Neuronal stem cell (in vitro differentiated cells): ENCODE measurements at places on chromosomes 3 and 15.

DNA sequence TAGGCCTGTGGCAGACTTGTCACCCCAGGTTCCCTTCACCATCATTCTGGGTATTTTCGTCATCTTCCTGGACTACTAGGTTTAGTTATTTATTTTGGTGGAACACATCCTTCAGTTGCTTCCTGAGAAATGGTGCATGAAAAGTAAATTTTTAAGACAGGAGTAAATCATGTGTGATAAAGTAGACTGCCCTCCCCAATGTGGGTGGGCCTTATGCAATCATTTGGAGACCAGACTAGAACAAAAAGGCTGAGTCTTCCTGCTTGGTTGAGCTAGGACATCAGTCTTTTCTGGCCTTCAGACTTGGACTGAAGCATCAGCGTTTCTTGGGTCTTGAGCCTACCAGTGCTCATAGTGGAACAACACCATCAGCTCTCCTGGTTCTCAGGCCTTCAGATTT is 50.7 kb upstream of the SLC2A2 start:
- DNase-seq: no peak

- DNase-seq: no peak
Observed at GRCh38 chr3:45646051-45646585, 43.1 kb upstream of the SACM1L start.

DNA sequence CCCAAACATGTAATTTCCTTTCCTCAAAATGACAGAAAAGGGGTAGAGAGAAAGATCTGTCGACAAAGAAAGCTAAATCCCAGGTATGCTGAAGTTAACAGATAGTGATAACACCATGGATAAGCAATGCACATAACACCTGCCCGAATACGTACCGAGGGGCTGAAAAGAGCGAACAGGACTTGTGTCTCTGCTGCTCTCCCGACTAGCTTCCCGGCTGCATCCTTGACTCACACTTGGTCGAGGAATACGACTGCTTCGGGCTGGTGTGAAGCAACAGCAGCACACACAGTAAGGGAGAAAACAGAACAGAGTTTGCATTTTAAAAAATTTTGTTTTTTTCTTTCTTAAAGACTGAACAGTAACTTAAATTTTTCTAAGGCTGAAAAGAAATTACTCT is 136.4 kb downstream of the CLASP2 start:
- no peak for DNase-seq

DNA sequence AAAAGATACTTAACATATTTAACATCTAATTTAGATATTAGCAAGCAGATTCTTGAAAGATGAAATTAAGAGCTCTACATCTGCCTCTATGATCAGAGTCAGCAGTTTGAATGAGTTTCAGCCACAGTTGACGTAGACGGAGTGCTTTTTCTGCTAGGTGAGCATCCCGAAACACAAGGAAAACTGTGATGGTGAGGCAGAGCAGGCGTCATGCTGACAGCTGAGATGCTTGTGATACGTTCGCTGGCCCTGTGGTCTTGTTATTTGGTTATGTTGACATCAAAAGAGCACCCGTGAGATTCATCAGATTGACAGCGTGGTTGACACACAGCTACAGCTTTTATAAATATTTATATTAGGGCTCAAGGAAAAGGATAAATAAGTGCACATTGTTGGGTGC is 19.6 kb upstream of the GOLGA8B start:
- no peak for DNase-seq

GRCh38 chr3:99505200-99505599 is 133.2 kb upstream of the COL8A1 start:
- DNase-seq: no peak

GRCh38 chr15:75606711-75607699 is 18.5 kb downstream of the SNUPN start:
- no peak for DNase-seq

DNA sequence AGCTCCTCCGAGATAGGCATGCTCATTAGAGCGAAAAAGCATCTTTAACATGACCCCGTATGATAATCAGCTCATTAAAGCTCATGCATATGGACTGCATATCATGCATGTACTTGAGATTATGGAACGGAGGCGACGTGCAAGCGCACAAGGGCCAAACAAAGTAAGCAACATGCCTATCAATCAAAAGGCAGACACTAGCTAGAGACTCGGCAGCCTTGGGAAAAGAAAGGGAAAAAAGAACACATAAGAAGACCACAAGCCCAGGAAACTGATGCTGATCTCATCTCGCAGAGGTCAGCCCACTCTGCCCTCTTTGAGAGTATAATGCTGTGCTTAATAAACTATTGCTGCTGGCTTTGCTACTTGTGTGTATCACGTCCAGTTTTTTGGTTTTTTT is 2.6 kb upstream of the ACOX2 start:
- DNase-seq: no peak

GRCh38 chr3:58214484-58215316 is 3.9 kb upstream of the DNASE1L3 start:
- DNase-seq: no peak

DNA sequence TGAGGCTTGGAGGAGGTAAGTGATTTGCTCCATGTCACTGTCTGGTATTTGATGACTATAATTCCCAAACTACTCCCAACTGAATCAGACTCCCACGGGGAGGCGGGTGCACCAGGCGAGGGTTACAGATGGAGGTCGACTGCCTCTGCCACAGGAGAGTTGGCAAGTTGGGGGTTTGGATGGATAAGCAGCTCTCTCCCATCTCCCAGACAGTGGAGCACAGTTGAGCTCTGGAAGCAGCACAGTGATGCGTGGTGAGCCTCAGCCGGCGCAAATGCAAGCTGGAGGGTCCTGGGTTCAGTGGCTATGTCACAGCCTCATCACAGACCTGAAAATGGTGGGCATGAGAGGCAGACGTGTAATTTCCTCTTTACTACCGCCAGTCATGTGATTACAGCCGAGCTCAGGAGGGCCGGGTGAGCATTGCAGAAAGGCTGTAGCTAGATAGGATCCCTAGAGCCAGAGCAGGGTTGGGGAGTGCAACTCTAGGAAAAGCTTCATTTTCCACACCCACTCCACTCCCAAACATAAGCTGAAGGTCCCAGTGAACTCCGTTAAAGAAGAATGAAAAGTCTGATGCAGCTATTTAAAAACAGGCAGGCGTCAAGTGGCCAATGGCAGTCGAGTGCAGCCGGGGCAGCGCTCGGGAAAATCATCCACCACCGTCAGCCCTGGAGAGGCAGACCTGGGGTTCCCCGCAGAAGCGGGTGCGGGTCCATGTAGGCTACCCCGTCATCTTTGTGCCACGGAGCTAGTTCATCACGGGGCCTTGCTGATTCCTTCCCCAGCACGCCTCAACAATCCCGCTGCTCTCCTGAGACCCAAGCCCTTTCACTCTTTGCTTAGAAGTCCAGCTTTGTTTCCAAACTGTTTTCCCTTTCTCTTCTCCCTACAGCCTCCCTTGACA is 33.3 kb upstream of the VPS8 start:
- no peak for DNase-seq

GRCh38 chr3:187497052-187497451 is 128.9 kb downstream of the RTP4 start:
- DNase-seq: no peak

GRCh38 chr15:60563539-60564404 is 84.8 kb upstream of the ICE2 start:
- DNase-seq: no peak

DNA sequence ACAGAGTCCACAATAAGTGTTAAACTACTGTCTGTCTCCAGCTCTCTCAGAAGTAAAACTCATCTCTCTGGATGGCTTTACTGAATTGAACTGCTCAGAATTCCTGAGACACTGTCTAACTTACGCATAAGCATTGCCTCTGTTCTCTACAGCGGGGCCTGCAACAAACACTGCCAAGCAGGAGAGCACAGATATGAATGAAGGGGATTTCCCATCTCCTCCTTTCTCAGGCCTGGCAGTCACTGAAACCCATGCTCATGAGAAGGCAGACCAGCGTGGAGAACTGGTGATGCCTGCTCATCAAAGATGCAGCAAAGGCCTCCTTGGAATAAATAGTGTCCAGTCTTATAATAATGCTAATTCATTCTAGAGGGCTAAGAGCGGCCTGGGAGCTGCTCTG is 10.3 kb downstream of the RASGRP1 start:
- no peak for DNase-seq

- no peak for DNase-seq
Observed at GRCh38 chr15:57505949-57506391, 85.7 kb upstream of the MYZAP start.

- no peak for DNase-seq
Observed at GRCh38 chr3:113204371-113204770, 7.0 kb upstream of the BOC start.

- DNase-seq: no peak
Observed at GRCh38 chr3:186109897-186110803, 1.3 kb upstream of the ETV5 start.

DNA sequence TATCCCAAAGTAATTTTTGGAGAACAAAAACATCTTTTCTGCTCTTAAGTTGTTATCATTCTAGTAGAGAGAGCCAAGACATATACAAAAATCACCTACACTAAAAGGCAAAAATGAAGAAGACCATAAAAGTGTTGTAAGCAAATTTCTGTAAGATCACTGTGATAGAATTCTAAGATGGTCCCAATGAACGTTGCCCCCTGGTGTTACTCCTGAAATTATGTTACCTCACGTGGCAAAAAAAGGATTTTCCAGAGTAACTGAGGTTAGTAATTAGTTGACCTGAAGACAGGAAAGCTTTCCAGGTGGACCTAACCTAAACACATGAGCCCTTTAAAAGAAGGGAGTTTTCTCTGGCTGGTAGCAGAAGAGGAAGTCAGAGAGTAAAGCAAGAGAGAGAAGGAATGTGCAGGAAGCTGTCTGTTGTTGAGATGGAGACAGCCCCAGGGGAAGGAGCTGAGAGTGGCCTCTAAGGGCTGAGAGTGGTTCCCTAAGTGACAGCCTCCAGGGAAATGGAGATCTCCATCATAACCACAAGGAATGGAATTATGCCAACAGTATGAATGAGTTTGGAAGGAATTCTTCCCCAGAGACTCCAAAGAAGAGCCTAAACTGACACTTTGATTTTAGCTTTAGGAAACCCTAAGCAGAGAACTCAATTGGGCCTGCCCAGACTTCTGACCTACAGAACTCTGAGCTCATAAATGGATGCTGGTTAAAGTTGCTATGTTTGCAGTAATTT is 205.9 kb downstream of the CD47 start:
- DNase-seq: no peak

GRCh38 chr3:116124166-116124565 is 321.1 kb downstream of the LSAMP start:
- no peak for DNase-seq

DNA sequence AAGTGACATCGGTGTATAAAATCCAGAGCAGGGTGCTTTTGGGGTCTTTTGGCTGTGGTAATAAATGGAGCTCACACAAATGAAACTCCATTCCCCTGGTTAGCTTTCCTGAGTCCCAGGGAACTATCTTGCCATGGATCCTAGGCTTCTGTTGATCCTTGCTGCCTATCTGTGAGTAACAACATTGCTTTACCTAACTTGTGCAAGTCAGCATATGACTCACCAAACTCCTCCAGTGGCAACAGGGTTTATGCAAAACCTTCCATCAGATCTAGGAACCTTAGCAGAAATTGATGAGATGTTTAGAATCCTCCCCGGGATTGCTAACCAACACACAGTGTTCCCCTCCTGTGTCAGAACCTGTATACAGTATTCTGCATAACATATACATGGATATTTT is 105.4 kb downstream of the SCAPER start:
- no peak for DNase-seq

GRCh38 chr15:42742149-42742548 is 5.2 kb upstream of the CDAN1 start:
- no peak for DNase-seq

DNA sequence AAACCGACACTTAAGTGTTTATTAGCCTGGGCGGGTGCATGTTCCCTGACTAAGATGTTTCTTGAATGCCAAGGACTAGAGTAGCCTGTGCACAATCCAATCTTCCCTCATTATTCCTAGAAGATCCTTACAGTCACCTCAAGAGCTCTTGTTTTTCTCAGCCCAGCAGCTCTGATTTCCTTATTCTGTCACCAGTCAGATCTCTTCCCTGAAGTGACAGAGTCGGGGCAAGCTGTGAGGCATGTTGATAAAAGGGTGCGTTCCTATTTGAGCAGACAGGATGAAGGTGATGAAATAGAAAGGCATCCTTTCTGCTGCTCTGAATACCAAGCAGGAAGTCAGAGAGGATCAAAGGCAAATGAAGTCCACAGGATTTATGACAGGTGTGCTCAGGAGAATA is 125.6 kb upstream of the MCTP2 start:
- DNase-seq: no peak
